Activated T-cell treated with anti-CD3 and anti-CD28 coated beads, Interleukin-2, amount 50 U/mL, for 72 hours (primary cell): ENCODE measurements at places on chromosomes 1 and 21. TPM values are rescaled to one million over a fixed set of nuclear protein-coding genes. Genes with fewer than 3 reads are reported as not detected.

The PROK1 gene
- total RNA-seq, result 0.17 TPM

The LRRC39 gene
- total RNA-seq, result 1.3 TPM

The OR2L8 gene
- not detected for total RNA-seq

The XCL1 gene
- 27.8 TPM for total RNA-seq

The LCK gene
- total RNA-seq, result 227 TPM

The RSPH1 gene
- total RNA-seq, result 0.36 TPM

The ARMH1 gene
- 108 TPM for total RNA-seq

The GUCA2B gene
- total RNA-seq, result not detected

The RER1 gene
- 166 TPM for total RNA-seq

The PEA15 gene
- 28.3 TPM for total RNA-seq

The FCRL3 gene
- 0.96 TPM for total RNA-seq

The CHIT1 gene
- total RNA-seq, result 4.7 TPM

The REN gene
- not detected for total RNA-seq

The TRABD2B gene
- total RNA-seq, result not detected

The EMC1 gene
- 38.5 TPM for total RNA-seq
